Stimulated activated CD8-positive, alpha-beta memory T cell treated with anti-CD3 and anti-CD28 coated beads, Interleukin-12 subunit alpha, Interleukin-12 subunit beta, amount 100 ng/mL, for 1 hour (primary cell): ENCODE measurements at places on chromosomes 4 and X.

- DNase-seq = no peak
Observed at GRCh38 chr4:84804136-84804535, 162.4 kb downstream of the WDFY3 start.

DNA sequence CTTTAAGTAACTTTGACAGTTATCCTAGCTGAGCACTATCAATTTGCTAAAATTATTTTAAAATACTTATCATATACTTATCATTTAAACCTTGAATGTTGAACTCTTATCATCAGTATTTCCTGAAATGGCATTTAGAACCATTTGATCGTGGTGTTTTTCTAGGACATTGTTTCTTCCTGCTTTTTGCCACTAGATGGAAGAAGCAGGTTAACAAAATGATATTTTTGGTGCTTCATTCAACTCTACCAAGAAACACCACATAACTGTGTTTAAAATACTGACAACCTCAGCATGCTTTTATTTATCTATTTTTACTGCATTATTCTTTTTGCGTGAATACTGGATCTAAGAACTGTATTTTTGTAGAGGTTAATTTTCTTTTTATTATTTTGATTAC, 44.6 kb downstream of the C4orf33 start:
- DNase-seq = no peak

DNA sequence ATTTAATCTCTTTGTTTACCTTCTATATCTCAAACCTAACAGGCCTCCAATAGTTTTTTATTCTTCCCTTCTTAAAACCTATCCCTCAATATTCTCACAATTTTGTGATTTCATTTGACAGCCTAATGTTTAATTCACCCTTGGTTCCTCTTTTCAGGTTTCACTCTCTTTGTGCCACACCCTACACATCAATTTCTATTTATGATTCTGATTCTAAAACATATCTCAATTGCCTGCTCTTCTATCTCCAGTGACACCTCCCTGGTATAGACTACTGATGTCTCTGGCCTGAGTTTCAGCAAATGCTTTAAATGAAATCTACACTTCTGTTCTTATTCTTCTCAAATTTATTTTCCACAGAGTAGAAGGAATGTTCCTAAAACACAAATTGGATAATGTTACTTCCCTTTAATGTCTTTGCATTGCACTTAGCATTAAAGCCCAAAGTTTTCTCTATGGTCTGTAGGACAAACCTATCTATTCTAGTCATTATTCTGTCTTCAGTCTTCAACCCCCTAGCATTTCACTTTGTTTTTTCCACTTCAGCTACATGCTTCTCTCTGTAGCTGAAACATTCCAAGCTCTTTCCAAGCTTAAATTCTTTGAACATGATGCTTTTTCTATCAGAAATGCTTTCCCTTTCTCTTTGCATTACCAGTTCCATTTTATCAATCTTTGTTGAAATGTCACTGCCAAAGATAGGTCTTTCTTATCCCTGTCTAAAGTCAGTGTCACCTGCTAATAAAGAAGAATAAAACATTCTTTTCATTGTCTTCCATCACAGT, 622.0 kb downstream of the CENPC start:
- DNase-seq = no peak

DNA sequence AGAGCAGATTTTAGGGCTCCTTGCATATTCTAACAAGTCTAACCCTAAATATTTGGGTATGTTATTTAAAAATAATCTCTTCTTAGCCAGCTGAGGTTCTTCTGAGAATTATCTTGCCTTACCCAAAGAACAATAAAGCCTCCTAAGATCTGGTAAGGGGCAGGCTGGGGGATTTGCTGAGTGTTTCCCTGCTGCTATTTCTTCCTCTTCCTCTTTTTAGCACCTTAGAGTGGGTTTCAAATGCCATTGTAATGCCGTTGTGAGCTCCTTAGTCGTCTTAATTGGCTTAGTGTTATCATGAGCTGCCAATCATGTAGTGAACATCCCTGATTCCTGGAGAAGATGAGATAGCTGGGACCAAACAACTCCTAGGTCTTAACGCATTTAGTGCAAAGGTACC, 15.4 kb downstream of the STOX2 start:
- DNase-seq = no peak

DNA sequence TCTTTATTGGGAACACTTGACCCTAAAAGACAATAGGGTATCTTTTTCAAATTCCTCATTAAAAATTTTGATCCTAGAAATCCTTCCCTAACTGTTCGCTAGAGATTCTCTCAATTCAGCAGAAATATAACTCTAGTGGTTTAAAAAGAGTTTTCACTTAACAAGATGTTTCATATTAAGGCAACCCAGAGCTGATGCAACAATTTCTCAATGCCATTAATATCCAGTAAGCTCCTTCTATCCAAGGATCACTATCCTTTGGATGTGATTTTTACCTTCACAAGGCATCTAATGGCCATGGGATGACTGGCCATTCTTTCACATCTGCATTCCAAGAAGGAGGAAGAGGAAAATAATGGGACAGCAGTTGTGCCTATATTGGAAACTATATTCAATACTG, 183.4 kb downstream of the ANKRD50 start:
- no peak for DNase-seq

DNA sequence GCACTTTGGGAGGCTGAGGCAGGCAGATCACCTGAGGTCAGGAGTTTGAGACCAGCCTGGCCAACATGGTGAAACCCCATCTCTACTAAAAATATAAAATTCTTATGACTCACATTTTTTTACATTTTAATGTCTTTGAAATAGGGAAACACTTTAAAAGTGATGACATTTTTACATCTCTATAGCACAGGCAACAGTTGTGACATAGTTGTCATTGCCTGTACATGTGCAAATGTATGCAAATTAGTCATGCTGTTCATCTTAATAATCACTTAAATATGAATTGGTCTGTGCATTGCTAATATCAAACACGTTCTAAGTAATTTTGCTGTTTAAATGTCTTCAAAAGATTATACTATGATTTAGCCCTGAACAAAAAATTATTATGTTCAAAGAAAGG, 41.7 kb downstream of the ZGRF1 start:
- DNase-seq = no peak

DNA sequence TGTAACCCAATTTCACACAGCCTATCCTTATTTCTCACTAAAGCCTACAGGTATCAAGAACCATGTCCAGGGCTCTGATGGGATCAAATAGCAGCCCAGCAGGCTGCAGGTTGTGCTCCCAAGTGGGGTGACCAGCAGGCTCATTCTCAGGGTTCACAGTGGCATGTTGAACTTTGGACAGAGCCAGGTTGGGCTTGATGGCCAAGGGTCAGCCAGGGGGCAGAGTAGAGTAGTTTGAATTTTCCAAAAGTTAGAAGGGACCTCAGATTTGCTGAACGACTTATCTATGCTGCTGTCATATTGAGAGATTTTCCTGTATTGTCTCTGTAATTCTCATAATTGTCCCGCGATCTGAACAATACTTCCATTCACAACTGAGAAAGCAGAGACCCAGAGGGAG, 310.8 kb upstream of the BOD1L1 start:
- DNase-seq = no peak

- DNase-seq = no peak
Observed at GRCh38 chr4:143512978-143513313, 556 bp upstream of the SMARCA5 start.

DNA sequence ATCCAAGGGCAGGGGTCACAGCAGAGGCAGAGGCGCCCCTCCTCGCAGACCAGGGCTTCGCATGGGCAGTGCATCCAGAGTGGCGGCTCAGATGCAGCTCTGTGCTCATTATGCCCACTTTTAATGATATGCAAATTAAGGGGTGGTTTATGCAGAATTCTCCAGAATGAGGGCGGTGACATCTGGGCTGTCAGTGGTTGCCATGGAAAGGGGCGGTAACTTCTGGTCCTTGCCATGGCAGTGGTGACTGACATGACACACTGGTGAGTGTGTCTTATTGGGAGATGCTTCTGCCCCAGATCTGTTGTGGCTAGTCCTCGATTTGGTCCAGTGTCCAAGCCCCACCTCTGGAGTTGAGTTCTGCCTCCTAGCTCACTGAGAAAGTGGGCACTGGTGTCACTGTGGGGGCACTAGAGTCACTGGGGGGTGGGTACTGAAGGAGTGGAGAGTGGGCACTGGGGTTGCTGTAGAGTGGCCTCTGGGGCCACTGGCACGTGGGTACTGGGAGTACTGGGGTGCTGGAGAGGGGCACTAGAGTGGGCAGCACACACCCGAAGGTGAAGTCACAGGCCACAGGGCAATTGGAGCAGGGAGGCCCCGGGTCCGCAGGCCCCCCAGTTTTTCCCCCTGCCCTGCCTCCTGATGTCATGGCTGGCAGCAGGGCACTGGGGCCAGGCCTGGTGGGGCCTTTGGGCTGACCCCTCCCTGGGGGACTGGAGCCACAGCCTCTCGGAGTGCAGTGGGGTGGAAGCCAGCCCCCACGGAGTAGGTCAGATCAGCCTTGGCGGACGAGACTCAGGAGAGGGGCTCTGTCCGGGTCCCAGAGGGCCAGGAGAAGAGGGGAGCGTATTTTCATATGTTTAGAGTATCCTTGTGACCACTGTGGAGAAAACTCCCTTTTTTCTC, 98.6 kb upstream of the NKX1-1 start:
- DNase-seq = no peak

DNA sequence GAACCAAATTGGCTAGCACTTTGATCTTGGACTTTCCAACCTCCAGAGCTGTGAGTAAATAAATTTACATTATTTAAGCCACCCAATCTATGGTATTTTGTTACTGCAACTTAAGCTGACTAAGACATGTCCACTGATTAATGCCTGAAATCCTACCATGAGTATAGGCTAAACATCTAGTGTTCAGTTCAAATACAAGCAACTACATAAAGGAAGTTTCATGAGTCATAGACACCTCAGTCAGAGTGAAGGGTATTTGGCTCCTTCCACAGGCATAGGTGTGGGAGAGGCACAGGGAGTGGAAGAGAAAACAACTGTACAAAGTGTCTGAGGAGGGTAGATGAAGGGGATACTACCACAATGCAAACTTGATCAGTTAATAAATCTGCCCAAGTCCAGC, 35.5 kb upstream of the PCDH19 start:
- no peak for DNase-seq

DNA sequence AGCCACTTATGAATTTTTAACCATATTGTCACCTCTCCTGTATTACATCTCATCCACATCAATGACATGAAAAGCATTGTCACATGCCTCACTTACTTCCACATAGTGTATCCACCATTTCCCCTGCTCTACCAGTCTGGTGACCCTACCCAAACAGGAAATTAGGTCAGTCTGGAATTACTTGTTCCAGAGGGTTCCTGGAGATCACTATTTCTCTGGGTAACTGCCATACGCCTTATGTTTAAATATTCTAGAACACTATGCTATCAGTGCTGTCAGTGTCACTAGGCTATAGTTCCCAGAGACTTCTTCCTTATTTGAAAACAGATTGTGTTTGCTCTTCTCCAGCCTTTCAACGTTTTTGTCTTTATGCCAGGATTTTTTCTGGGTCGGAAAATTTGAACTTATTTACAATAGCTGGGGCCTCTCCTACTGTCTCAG, 15.0 kb downstream of the SRPX2 start:
- no peak for DNase-seq

- no peak for DNase-seq
Observed at GRCh38 chr4:164571593-164572390, 182.1 kb upstream of the SMIM31 start.

DNA sequence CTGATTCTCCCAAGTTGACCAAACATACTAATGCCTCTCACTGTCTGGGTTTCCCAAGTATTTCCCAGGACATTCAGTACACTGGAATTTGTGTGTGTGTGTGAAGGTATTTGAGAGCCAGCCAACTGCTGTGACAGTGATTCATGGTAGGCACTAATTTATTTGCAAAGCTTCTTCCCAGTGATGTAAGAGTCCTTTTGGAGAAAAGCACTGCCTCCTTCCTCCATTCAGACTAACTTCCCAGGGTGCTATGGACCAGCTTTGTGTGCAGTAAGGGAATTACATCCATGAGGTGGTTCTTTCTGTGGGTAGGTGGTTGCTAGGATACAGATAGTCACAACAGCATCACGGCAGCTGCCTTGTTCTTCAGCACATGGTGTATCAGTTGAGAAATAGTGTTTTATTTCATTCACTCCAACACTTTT, 8.7 kb downstream of the EGF start:
- DNase-seq = no peak

DNA sequence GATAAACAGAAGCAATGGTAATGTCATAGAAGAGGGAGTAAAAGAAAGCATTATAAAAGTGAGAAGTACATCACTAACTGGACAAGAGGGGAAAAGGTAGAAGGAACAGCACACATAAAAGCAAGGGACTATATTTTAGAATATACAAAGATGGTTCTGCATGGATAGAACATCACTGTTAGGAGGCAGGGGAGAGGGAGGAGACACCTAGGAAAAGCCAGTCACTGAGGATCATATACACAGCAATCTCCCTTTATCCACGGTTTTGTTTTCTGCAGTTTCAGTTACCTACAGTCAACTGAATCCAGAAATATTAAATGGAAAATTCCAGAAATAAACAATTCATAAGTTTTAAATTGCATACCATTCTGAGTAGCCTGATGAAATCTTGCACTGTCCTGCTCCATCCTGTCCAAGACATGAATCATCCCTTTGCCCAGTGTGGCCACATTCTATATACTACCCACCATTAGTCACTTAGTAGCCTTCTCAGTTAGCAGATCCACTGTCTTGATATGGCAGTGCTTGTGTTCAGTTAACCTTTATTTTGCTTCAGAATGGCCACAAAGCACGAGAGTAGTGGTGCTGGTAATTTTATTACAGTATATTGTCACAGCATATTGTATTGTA, 74.2 kb downstream of the PPA2 start:
- DNase-seq = no peak

GRCh38 chr4:123014038-123014437, 91.6 kb upstream of the NUDT6 start:
- DNase-seq = no peak

DNA sequence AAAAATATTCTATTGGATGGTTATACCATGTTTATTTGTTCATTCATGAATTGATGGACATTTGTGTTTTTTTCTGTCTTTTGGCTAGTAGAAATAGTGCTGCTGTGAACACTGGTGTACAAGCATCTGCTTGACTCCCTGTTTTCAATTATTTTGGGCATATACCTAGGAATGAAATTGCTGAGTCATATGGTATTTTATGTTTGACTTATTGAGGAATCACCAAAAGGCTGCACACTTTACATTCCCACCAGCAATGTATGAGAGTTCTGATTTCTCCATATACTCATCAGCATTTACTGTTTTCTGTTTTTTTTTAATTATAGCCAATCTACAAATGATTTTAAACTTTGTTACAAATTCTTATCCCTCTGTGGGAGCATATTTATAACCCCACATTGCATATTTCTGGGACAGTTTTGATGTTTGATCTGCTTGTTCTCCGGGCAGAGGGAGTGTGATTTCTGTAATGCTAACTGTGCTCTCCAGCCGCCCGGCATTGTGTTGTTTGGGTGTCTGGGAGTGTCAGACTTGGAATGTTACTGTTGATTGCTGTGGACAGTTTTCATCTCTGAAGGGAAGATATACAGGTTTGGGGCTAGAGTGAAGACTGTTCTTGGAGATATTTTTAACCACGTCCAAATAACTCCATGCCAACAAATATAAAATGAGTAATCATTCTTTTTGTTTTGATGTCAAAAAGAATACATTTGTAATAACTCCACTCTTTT, 60.5 kb upstream of the PGRMC2 start:
- no peak for DNase-seq

GRCh38 chr4:88158038-88158488, 376 bp downstream of the ABCG2 start:
- no peak for DNase-seq
